Fibroblast of the conjunctiva (primary cell): ENCODE measurements at places on chromosomes 16 and 17.
A peak's percentile ranks its signal among the peaks of the same experiment; 100 is the strongest.

- DNase-seq = no peak
These were observed 8.1 kb upstream of the CMTR2 start for GRCh38 chr16:71297341-71297634.

DNA sequence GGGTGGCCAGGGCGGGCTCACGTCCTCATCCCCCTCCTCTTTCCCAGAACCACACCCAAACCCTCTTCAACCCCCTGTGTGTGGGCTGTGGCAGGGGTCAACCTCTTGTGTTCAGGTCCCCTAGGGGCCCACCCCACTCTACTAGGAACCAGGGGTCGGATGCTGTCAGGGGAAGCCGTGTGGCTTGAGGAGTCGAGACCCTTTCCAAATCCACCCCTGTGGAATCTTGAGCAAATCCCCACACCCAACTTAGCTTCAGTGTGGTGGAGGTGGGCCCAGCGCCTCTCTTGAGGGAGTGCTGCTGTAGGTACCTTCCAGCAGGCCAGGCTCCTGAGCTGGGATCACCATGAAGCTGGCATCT is 121.5 kb downstream of the MRM1 start:
- DNase-seq = no peak

DNA sequence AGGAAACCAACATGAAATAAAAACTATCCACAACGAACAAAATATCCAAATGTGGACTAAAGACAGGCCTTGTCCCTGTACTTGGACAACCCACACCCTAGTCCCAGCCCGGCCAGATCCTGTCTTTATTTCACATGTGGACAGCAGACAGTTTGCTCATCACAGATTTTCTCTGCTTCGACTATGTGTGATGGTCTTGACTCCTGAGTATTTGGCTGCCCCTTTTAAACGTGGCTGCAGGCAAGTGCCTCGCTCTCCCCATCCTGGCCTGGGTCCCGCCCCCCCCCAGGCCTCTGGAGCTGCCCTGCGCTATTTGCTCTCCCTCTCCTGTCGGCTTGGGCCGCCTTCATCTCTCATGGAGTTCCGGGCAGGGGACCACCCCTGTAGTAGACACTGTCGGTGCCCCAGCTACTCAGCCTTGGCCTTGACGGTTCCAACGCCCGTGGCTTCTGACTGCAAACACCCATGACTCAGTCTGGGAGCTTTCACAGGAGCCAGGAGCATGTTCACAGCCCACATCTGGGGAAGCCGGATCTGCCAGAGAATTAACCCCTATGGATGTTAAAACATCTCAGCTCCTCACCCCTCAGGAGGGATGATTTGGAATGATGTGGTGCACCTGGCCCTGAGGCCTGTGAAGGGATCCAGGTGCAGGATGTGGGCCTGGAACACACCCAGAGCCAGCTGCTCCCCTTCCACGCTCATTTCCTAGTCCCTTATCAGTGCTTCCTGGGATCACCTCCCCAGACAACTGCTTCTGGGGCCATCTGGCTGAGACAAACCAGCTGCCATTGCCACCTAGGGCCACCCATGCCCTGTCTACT is 229.7 kb upstream of the RPL38 start:
- DNase-seq = no peak

- no peak for DNase-seq
These were observed 263.0 kb upstream of the RPL38 start for GRCh38 chr17:73940511-73940910.

DNA sequence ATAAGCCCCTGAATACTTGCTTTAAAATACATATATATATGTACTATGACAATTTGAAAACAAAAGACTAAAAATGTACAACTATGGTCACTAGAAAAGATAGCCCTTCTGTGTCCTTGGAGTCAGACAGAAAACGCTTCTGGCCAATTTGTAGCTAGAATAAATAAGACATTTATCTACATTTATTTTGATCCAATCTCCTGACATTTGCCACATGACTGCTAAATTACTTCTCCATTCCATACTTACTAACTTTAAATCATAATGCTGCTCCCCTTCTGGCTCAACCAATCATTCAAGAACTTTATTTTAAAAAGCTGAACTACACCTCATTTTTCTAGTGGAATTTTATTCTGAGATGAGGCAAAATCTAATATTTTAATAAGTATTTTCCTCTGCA is 65.8 kb downstream of the CYTH1 start:
- DNase-seq = no peak

- no peak for DNase-seq
These were observed 16.7 kb upstream of the TUBG2 start for GRCh38 chr17:42642336-42642735.

DNA sequence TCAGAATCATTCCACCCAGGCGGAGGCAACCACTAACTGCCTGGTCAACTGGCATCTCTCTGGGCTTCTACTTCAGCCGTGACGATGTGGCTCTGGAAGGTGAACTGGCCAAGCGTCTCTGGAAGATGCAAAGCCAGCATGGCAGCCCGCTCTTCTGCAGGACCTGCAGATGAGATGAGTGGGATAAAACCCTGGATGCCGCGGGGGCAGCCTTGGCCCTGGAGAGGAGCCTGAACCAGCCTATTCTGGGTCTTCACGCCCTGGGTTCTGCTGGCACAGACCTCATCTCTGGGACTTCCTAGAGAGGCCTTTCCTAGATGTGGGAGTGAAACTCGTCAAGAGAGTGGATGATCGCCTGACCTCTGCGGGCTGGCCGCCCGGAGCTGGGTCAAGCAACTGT is 10.6 kb downstream of the UBB start:
- DNase-seq = no peak

GRCh38 chr17:65166787-65167186 is 29.6 kb downstream of the RGS9 start:
- no peak for DNase-seq

- no peak for DNase-seq
These were observed 317 bp downstream of the TEFM start for GRCh38 chr17:30905742-30906100.

DNA sequence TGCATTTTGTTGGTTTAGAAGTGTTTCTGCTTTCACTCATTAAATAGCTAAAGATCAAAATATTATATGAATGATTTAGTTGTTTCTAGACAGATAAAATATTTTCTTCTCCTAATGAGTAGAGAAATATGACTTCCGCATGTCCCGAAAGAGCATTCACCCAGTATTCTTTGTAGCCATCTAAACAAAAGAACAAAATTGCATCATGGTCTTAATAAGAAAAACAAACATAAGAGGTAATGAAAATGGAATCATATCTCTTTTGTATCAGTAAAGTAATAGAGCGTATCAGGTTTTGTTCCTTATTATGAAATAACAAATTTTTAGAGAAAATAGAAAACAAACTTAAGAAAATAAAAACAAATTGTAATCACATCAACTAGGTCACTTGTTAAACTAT is 16.1 kb upstream of the KCNJ2 start:
- no peak for DNase-seq

DNA sequence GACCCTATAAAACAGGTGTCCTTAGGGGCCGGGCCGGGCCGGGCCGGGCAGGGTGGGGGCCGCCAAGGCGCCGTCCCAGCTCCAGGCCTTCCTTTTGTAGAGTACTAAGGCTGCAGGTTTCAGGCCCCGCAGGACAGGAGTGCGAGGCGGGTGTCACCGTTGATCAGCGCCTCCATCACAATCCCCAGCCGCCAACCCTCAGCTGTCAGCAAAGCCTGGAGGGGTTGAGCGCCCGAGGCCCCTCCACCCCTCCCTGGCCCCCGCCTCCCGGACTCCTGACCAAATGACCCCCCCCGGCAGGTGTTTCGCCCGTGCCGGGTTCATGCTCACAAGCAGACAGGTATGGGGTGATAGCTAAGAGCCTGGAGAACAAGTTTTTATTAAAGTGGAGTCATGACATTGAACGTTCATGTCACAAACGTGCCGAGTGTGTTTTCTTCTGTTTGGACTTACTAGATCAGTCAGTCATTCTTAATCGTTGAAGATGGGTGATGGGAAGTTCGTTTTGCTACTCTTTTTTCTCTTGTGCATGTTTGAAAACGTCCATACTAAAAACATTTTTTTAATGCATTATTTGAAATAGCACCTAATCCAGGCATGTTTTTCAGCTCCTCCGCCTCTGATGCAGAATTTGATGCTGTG is 534 bp downstream of the ARL2BP start:
- DNase-seq = no peak

DNA sequence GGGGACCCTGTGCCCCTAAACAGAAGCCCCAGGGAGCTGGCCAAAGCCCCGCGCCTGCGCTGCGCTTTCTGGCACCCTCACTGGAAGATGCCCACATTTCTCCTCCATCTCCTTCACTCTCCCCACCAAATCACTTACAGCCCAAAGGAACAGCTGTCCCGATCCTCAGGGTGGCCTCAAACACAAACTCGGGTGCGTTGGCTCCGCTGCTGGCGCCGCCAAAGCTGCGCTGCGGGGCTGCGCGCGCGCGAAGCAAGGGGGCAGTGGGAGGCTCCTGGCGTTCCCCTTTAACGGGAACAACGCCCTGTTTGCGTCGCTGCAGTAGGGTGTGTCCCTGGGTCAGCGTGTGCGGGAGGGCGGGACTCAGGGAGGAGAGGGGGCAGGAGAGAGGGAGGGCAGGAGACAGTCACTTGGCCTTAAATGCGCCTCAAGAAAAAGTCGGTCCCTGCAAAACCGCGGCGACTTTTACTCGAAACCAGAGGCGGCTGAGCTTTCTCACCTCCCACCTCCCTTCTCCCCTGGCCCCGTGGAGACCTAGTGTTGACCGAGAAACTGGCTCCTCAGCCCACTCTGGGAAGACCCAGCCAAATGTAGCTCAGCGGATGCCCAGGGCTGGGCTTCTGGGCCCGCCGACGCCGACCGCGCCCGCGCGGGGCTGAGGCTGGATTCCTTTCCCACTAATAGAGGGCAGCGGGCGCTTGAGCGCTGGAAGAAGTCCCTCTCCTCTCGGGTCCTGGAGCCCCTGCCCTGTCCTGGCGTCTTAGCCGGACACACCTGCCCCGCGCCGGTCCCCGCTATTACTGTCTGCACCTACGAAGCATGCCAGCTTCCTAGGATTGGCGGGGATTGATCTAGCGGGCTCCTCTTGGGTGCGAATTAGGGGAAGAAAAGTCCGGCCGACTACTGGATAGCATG is 2.6 kb downstream of the PMP22 start:
- DNase-seq = peak; percentile 92

- no peak for DNase-seq
These were observed 1.3 kb downstream of the GNAO1 start for GRCh38 chr16:56192635-56192945.

GRCh38 chr16:68978303-68978954 is 127.0 kb upstream of the HAS3 start:
- DNase-seq = no peak
